Epithelial cell of proximal tubule (primary cell): ENCODE measurements at places on chromosomes 16 and 17.

DNA sequence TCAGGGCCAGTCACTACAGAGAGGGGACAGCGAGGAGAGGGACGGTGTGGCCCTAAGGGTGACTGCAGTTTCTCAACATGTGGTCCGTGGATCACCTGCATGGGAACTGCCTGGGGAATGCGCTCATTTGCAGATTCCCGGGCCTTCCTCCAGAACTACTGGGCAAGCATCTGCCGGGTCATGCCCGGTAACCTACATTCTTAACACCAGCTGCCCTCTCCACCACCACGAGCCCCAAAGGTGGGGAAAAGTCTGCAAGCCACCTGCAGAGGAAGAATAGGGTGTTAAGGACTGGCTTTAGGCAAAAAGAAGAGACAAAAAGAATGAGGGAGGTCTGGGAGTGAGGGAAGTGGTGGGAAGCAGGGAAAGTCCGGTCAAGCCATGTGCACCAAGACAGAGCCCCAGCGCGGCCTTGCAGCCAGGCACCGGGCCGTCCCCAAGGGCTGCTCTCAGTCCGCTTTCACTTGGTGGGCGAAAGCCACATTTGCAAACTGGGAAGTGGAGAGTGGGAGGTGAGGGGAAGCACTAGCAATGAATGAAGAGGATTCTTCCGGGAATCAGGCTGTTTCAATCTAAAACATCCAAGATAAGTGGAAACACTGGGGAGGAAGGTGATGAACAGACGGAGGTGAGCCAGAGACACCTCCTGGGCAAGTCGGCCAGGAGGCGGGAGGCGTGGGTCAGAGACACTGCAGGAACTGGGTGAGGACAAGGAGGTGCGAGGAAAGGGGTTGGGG lies 70.3 kb downstream of the N4BP1 start:
- DNase-seq = no peak

GRCh38 chr17:64599187-64599676 lies 62.9 kb downstream of the SMURF2 start:
- DNase-seq = no peak

DNA sequence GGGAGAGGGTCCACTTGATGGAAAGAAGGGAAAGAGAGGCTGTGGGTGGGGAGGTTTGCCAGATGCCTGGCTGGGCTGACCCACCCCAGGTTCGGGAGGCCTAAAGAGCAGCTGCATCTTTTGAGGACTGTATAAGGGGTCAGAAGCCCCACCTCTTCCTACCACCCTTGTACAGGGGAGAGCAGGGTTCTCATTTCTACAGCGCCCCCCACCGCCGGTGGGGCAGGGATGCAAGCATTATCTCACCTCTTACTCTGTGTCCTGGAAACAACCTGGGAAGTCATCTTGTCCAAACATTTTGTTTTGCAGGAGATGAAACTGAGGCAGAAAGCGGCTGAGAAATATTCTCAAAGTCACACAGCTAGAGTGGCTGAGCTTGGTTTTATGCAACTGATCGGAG lies 22.5 kb upstream of the CCDC182 start:
- DNase-seq = no peak

GRCh38 chr16:2955438-2955778 lies 8.7 kb upstream of the KREMEN2 start:
- no peak for DNase-seq

GRCh38 chr16:87203060-87203656 lies 114.0 kb downstream of the C16orf95 start:
- DNase-seq = no peak

DNA sequence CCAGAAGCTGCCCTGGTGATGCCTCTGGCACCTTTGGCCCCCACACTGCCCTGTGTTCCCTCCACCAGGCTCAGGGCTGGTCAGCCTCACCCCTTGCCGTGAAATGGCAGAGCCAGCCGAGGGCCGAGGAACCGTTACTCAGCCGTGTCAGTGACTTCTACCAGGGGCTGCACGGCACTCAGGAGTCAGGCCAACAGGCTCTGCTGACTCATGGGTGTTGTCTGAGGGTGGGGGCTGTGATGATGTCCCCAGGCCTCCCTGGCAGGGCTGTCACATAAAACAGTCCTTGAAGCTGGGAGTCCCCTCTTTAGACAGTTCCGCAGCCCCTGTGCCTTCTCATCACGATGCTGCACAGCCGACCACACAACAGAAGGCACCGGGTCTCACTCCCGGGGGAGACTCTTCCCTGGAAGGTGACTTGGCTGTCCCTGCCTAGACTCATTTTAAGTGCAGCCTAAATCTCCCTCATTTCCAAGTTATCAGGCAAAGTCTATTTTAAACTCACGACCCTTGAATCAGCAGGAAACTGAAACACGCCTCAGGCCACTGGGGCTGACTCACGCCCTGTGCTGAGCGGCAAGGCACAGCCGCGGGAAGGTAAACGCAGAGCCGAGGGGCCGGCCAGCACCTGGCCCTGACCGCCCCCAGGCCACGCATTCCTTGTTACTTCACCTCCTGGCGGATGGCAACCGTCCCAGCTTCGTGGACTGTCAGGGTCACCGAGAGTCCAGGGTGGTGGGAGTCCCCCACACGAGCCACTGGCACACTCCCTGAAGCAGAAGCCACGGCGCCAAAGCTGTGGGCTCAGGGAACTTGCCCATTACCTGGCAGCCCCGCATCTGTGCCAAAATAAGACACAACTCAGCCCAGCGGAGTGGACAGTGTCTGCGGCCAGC lies 102.6 kb downstream of the ZNF778 start:
- no peak for DNase-seq

- DNase-seq = no peak
Observed at GRCh38 chr17:40032322-40033320, 17.4 kb downstream of the CSF3 start.

DNA sequence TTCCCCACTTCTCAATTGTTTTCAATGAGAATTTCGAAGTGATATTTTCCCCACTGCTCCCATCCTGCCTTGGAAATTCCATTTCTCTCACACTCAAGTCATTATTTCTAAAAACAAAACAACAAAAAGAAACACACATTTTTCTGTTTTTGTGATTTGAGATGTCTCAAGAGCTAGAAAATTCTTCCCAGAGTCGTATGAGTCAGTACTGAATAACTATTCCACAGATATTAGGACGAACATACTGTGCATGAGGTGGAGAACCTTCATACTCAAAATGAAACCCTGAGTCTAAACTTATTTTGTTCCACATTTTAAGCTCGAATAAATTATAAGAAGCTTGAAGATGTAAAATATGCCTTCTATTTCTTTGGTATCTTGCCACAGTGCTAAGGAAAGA lies 204.6 kb downstream of the SLC39A11 start:
- no peak for DNase-seq

- no peak for DNase-seq
Observed at GRCh38 chr17:20952183-20952582, 90.6 kb downstream of the USP22 start.

GRCh38 chr16:80733407-80733806 lies 71.0 kb downstream of the CDYL2 start:
- no peak for DNase-seq

- no peak for DNase-seq
Observed at GRCh38 chr17:57880086-57880456, 30.2 kb upstream of the MRPS23 start.

GRCh38 chr16:19835968-19836421 lies 48.7 kb downstream of the GPRC5B start:
- DNase-seq = no peak

- no peak for DNase-seq
Observed at GRCh38 chr17:72145962-72146361, 25.1 kb downstream of the SOX9 start.

DNA sequence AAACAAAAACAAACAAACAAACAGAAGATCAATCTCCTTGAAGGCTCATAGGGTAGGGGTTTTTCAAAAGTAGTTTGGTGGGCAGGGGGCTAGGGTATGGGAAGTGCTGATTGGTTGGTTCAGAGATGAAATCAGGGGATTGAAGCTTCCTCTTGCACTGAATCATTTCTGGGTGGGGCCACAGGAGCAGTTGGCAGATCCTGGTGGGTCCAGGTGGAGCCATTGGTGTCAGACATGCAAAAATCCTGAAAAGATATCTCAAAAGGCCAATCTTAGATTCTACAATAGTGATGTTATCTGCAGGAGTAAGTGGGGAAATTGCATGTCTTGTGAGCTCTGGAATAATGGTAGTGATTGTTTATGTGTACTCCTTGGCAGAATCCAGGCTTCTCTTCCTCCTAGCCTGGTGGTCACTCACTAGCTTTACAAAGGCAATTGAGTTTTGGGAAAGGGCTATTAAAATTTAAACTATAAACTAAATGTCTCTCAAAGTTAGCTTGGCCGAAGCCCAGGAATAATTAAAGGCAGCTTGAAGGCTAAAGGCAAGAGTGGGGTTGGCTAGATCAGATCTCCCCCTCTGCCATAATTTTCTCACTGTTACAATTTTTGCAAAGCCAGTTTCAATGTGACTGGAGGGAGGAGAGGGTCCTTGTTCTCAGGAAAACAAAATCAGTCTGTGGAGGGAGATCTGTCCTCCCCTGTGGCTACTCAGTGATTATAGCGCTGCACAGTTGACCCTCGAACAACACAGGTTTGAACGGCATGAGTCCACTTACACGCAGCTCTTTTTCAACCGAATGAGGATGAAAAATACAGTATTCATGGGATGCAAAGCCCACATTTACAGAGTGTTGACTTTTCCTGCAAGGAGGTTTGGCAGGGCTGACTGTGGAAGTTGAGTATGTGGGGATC lies 45.2 kb downstream of the RNF112 start:
- DNase-seq = no peak
